ENCODE measurements at places on chromosomes 4 and X.

DNA sequence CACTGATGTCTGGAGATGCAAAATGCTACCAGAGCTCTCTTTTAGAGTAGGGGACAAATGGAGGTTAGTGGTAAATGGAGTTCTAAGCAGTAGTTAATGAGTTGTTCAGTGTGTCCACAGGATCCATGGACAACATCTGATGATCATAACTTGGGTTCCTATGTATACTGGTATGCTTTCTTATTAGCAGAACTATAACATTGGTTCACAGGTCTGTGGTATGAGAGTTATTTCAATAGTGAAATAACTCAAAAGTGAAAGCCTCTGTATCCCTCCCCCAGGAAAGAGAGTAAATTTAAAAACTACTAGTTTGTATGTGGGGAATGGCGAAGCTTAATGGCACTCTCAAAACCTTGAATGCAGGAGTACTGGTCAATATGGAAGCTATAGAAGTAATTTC, 363.5 kb upstream of the EMCN start:
- no peak for DNase-seq

DNA sequence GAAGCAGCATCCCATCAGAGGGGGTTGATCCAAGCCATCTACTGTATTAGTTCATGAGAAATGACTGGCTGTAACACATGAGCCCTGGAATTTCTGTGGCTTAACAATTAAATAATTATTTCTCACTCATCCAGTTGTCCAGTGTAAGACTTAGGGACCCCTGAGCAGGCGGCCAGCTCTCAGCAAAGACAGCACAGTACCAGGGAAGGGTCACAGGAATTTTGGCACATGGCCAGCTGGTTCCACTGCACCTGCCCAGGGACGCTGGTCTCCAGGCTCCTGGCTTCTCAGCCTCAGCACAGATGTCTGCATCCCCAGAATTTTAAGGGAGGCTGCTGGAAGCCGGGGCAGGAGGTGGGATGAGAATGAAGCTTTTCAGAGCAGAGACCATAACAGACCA, 93.7 kb upstream of the DHRSX start:
- no peak for DNase-seq

- DNase-seq: no peak
Measured at GRCh38 chr4:89661173-89661899, 175.6 kb downstream of the SNCA start.

- no peak for DNase-seq
Measured at GRCh38 chr4:127709456-127709855, 20.7 kb upstream of the SLC25A31 start.

DNA sequence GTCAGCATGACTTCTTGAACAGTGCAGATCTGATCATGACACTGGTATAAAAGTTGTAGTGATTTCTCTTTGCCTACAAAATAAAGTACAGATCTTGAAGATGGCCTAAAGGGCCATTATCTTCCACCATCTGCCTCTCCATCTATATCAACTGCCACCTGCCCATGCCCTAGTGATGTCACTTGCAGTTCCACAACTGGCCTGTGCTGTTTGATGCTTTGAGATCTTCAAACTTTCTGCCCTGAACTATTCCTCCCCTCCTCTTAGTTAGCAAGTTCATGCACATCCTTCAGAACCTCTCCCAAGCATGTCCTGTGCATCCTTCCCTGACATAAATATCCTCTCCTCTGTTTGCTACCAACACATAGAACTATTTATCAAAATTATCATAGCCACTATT, 217.0 kb downstream of the SOWAHB start:
- DNase-seq: no peak

GRCh38 chr4:59539401-59539800, 1660.7 kb upstream of the ADGRL3 start:
- DNase-seq: no peak

DNA sequence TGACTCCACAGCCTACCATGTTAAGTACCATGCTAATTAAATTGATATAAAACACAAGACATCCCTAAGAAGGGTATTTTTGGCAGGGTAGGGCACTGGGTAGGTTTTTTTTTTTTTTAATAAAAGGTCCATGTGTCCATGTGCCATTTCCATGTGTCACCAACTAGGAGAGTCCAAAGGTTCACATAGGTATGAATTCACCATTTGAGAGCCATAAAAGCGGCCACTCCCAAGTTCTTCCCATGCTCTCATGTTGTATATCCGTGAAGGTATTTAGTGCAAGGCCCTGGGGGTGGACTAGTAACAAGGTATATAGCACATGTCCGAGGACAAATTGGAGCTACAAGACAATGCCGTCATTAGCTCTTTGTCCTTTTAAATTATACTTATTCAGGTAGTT, 107.3 kb downstream of the PDE5A start:
- DNase-seq: no peak

GRCh38 chrX:24081661-24082154, 27.0 kb downstream of the EIF2S3 start:
- peak; percentile 15 for DNase-seq

DNA sequence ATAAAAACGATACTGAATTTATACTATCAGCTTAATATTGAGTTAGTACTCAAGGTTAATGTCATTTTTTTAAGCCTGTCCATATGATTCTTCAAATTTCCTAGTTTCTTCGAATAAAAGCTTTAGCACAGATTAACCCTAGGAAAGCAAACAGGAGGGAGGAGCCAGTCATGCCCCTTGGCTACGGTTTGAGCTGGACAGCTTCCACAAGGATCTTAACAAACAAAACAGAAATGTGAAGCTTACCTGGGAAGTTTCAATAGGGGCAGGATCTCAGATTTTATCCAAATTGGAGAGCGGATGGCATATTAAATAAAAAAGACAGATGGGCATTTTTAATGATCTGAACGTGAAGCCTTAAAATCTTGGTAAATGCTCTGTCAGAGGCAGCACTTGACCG, 2.3 kb downstream of the NWD2 start:
- no peak for DNase-seq

DNA sequence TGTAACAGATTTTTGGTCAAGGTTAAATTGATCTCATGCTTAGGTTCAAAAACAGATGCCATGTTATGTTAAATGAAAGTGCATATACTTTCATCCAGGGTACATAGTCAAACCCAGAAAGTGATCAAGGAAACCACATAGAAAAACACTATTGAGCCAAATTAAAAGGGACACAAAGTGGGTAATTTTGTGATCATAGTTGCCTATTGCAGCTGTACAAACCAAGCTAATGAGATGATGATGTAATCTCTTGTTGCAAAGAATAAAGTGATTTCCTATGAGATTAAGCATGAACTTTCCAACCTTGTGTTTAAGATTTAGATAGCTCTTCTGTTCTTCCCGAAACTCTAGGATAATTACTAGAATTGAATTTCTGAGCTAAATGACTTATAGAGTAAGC, 20.2 kb upstream of the LIMCH1 start:
- no peak for DNase-seq

DNA sequence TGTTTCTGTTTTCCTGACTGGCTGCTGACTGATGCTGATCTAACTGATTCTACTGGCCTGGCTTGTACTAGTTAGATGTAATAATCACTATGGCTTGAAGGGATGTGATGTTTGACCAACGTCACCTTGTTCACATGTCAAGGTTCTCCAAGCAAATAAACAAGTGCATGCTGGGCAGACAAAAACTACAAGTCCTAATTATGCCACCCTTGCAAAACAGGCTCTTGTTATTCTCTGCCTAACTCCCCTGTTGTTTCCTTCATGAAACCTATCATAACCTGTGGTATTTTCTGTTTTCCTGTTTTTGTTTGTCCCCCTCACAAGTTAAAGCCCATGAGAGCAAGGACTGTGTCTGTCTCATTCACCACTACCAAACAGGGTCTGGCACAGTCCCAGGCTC, 146.2 kb downstream of the DCHS2 start:
- DNase-seq: no peak

DNA sequence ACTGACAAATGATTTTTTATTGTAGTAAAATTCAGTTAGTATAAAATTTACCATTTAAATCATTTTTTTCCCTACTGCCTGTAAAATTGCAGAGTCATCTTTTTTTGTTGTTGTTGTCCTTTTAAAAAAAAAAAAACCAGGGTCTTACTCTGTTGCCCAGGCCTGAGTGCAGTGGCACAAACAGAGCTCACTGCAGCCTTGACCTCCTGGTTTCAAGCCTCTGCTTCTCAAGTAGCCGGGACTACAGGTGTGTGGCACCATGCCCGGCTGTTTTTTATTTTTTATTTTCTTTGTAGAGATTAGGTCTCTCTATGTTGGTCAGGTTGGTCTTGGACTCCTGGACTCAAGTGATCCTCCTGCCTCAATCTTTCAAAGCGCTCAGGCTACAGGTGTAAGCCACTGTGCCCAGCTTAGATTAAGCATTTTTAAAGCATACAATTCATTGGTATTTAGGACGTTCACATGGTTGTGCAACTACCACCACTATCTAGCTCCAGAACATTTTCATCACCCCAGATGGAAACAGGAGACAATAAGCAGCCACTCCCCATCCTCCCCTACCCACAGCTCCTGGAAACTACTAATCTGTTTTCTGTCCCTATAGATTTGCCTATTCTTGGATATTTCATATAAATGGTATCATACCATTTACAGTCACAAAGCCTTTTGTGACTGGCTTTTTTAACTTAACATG, 59.7 kb upstream of the PGRMC2 start:
- DNase-seq: no peak

DNA sequence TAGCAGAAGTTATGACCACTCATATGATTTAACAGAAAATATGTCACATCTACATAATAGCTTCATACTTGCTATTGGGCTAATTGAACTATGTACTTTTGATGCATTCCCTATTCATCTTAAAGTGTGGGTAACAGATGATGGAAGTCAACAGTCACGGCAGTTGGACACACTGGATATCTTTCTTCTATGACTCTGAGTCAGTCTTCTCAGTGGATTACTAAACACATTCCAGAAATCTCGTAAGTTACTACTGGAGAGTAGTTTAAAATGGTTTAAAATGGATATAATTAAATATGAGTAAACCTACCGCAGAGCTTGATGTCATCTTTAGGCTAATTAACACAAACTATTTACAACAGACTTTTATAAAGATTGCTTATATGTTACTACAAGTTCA, 30.1 kb upstream of the CFAP299 start:
- DNase-seq: no peak

DNA sequence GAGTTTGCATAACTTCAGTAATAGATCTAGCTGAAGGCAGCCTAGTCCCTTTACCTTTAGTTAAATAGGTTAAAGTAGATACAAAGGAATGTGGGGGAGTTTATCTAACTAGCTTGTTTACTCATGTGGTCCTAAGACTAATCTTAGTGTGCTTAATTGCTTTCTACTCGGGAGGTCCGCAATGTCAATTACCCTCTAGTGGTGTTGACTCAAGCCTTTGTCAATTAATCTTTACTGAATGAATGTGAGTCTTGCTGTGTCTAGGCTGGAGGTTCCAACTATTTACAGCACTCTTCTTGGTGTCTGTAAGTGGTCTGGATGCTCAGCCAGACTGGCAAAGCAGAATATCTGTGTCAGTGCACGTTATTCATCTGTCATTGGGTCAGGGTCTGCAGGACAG, 17.9 kb upstream of the YTHDC1 start:
- DNase-seq: no peak

DNA sequence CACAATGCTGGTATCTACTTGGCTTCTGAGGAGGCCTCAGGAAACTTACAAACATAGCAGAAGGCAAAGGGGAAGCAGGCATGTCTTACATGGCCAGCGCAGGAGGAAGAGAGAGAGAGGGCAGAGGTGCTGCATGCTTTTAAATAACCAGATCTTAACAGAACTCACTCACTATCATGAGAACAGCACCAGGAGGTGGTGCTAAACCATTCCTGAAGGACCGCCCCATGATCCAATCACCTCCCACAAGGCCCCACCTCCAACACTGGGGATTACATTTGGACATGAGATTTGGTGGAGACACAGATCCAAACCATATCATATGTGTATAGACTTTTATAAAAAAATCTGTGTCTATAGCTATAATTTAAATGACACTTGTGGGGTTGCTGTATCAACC, 48.6 kb upstream of the ERVMER34-1 start:
- DNase-seq: no peak

DNA sequence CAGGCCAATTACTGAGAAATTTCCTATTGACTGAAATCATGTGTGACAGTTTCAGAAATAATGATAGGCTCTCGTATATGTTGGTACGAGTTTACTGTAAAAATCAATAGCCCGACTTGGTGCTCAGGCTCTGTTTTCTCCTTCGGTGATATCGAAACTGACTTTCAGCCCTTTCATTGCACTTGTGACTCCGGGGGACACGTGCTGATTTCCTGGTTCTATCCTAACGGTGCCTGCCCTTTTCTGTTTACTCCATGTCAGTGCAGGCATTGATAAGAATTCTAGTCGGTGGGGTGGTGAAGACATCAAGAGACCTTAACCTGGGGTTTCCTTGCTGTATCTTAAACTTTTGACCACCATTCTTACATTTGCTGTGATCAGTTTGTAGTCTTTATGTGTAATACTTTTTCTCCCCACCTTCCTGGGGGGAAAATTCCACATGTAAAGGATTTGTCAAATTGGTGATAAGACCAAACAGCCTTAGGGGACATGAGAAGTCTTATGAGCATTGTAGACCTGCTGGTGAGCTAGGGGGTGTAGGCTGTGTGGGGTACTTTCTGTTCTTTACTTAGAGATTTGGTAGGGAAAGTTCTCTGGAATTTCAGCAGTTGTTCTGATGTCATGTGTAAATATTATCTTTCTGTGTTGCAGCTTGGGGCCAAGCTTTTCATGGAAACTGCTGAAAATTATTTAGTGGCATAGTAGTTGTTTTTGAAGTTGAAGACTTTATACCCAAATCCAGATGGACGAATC, 52.7 kb downstream of the TMEM131L start:
- DNase-seq: no peak

- DNase-seq: no peak
Measured at GRCh38 chrX:40414335-40414734, 166.4 kb upstream of the ATP6AP2 start.

DNA sequence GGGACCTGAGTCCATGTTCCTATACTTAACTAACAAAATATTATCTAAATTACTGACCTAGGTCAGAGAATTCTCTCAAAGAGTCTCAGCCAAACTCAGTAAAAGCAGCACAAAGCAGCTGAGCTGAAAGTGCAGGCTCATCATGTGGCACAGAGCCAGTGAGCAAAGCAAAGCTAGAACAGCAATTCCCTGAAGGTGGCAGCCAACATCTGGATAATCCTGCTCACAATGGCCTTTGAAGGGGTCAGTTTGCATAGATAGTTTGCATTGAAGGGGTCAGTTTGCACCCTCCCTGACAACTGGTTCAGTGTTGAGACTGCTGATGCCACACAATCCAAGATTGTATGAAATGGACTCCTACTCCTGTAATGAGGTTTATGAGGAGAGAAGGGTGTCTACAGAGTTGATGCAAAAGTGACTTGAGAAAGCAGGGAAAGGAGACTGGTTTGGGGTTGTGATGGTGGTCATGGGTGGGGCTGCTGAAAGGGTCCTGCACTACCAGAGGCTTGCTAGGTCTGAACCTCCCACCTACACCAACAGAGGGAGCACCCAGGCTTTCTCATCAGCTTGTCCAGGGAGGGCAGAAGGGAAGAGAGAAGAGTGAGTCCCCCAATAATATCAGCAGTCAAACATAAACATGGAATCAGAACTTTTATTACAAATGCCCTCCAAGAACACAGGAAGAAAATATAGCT, 39.7 kb downstream of the TRIM61 start:
- no peak for DNase-seq

GRCh38 chr4:100540131-100540530, 22.3 kb upstream of the EMCN start:
- DNase-seq: no peak

- DNase-seq: no peak
Measured at GRCh38 chr4:8383451-8384160, 56.9 kb downstream of the ACOX3 start.
